ENCODE measurements at places on chromosomes 1 and 21. TPM values are rescaled to one million over a fixed set of nuclear protein-coding genes. Genes with fewer than 3 reads are reported as not detected.

DNA sequence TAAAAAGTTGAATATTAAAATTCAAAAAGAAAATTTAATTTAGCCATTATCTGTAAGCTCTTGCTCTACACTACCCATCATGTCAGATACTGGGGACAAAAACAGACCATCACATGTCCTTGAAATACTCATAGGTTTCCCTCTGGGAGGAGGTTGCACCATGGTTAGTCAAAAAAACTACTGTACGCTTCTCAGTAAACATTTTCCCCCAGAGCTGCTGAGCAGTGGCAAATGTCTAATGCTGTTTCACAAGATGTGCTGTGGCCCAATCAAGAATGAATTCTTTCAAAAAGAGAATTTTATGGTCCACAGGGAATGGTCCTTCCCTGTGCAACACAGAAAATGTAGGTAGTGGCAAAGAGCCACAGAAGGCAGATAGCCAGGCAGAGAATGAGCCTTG, 6.1 kb downstream of the SLC25A24 start:
- H3K27me3 ChIP-seq = no peaks in the 10 kb centered on the region
- DNase-seq = no peak
- no peaks in the 10 kb centered on the region for H3K36me3 ChIP-seq
- H3K27ac ChIP-seq = no peak overlapping the region

Gene SPRR1A
- total RNA-seq = not detected

GRCh38 chr1:206582537-206582936, 29.7 kb downstream of the EIF2D start:
- H3K4me3 ChIP-seq = no peak overlapping the region
- no peaks in the 10 kb centered on the region for H3K27me3 ChIP-seq
- no peak overlapping the region for H3K27ac ChIP-seq
- peaks cover 6% of the 10 kb centered on the region for H3K4me1 ChIP-seq

GRCh38 chr1:92797297-92797696, 12.4 kb upstream of the EVI5 start:
- H3K27ac ChIP-seq = no peak overlapping the region
- no peak for DNase-seq
- no peak overlapping the region for H3K4me3 ChIP-seq
- H3K27me3 ChIP-seq = no peaks in the 10 kb centered on the region
- H3K4me1 ChIP-seq = no peaks in the 10 kb centered on the region

Gene FCRL6
- total RNA-seq = 2.8 TPM

GRCh38 chr1:200873116-200873670, 412 bp downstream of the GPR25 start:
- no peak overlapping the region for H3K27ac ChIP-seq
- peaks cover 7% of the 10 kb centered on the region for H3K4me1 ChIP-seq
- H3K4me3 ChIP-seq = peak overlapping the region; percentile 23
- H3K36me3 ChIP-seq = no peaks in the 10 kb centered on the region
- H3K27me3 ChIP-seq = peaks cover 11% of the 10 kb centered on the region
- DNase-seq = no peak

GRCh38 chr1:116504308-116505156, 66.3 kb downstream of the CD58 start:
- no peak overlapping the region for H3K4me3 ChIP-seq
- peaks cover 3% of the 10 kb centered on the region for H3K4me1 ChIP-seq
- H3K36me3 ChIP-seq = no peaks in the 10 kb centered on the region
- DNase-seq = peak; percentile 62
- H3K27ac ChIP-seq = peak overlapping the region; percentile 37

Gene ERICH3
- 0.29 TPM for total RNA-seq

Gene HMGCS2
- total RNA-seq = 0.16 TPM

DNA sequence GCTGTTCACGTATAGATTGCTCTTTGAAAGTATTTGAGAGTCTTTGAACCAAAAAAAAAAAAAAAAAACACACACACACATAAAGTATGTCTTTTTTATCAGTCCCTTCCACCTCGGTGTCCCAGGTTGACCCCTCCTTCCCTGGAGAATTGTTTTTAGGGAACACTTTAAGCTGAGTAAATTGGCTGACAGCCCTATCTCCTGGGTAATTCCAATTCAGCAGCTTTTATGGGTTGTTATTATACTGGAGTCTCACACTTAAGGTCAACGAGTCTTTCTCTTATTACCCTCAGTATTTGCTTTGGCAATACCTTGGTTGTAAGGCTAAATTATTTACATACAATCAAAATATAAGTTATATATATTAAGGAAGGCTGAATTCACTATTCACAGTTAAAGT, 69.4 kb downstream of the SLC30A10 start:
- no peaks in the 10 kb centered on the region for H3K36me3 ChIP-seq
- no peak for DNase-seq
- H3K27ac ChIP-seq = no peak overlapping the region
- H3K4me3 ChIP-seq = no peak overlapping the region
- no peaks in the 10 kb centered on the region for H3K4me1 ChIP-seq

- no peaks in the 10 kb centered on the region for H3K27me3 ChIP-seq
- no peak within 1 kb of the TSS for H3K4me3 ChIP-seq
- no peaks in the 10 kb centered on the region for H3K36me3 ChIP-seq
- H3K4me1 ChIP-seq = no peaks in the 10 kb centered on the region
- DNase-seq = no peak
- no peak within 1 kb of the TSS for H3K27ac ChIP-seq
Measured at GRCh38 chr1:169733924-169734323, at the start of gene SELE. Gene SELE, minus strand, starts transcription at chr1:169734079. Its CDS starts 467 bp downstream, at chr1:169733612.

- H3K4me3 ChIP-seq = no peak overlapping the region
- no peaks in the 10 kb centered on the region for H3K4me1 ChIP-seq
- H3K36me3 ChIP-seq = no peaks in the 10 kb centered on the region
- no peak overlapping the region for H3K27ac ChIP-seq
Measured at GRCh38 chr1:154386643-154387352, 18.3 kb upstream of the IL6R start.

Gene TRAF3IP3
- 4.6 TPM for total RNA-seq

Gene CAPZB
- 114 TPM for total RNA-seq

Gene C4BPA
- 6.4 TPM for total RNA-seq

- H3K4me1 ChIP-seq = peaks cover 7% of the 10 kb centered on the region
- H3K27me3 ChIP-seq = no peaks in the 10 kb centered on the region
- no peak overlapping the region for H3K27ac ChIP-seq
- no peak for DNase-seq
Measured at GRCh38 chr1:42684139-42684538, 1.9 kb downstream of the YBX1 start.

- H3K4me3 ChIP-seq = no peak overlapping the region
- peaks cover 2% of the 10 kb centered on the region for H3K27me3 ChIP-seq
- no peaks in the 10 kb centered on the region for H3K4me1 ChIP-seq
- DNase-seq = no peak
- no peak overlapping the region for H3K27ac ChIP-seq
Measured at GRCh38 chr21:8992731-8993174, 1528.6 kb upstream of the TPTE start.

GRCh38 chr1:87100271-87100670, 185.8 kb downstream of the HS2ST1 start:
- no peaks in the 10 kb centered on the region for H3K27me3 ChIP-seq
- no peak overlapping the region for H3K4me3 ChIP-seq
- no peak overlapping the region for H3K27ac ChIP-seq
- no peaks in the 10 kb centered on the region for H3K4me1 ChIP-seq
- DNase-seq = no peak
- no peaks in the 10 kb centered on the region for H3K36me3 ChIP-seq

GRCh38 chr21:44892536-44893277, 19.2 kb upstream of the PTTG1IP start:
- H3K4me1 ChIP-seq = no peaks in the 10 kb centered on the region
- no peak overlapping the region for H3K27ac ChIP-seq
- DNase-seq = no peak

- H3K4me1 ChIP-seq = peaks cover 9% of the 10 kb centered on the region
- no peak overlapping the region for H3K27ac ChIP-seq
- H3K4me3 ChIP-seq = no peak overlapping the region
- DNase-seq = no peak
- H3K27me3 ChIP-seq = no peaks in the 10 kb centered on the region
Measured at GRCh38 chr1:168964478-168964877, 142.0 kb upstream of the ATP1B1 start.

DNA sequence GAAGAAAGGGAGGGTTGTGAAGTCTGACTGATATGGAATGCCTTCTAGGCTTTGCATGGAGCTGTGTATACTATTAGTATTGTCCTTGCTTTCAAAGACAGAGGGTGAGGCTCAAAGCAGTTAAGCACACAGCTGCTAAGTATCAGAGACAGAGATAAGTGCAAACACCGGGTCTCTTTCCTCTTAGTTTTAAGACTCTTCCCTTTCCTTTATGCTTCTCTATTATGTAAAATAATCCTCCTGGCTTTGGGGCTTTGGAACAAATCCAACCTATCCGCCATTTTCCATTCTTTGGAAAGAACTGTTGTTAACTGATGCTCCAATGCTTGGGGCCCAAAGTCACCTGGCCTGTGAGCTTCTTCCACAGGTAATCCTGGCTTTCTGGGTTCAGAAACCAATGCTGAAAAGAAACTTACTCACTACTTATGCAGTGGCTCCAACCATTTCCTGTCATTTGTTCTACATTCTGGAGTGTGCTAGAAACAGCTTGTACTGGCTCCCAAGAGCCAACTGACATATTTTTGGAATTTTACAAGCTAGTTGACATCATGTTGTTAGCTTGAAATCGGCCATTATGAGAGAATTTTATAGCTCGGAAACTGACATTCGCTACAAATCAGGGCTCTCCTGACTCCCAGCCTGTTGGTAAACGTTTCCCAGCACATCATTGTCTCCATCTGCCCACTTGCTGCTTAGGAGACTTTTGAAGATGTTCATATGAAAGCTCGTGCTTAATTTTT, 67.5 kb downstream of the DNTTIP2 start:
- H3K36me3 ChIP-seq = no peaks in the 10 kb centered on the region
- H3K4me3 ChIP-seq = no peak overlapping the region
- H3K4me1 ChIP-seq = no peaks in the 10 kb centered on the region
- DNase-seq = no peak

- H3K4me3 ChIP-seq = no peak overlapping the region
- DNase-seq = no peak
- H3K27me3 ChIP-seq = no peaks in the 10 kb centered on the region
- no peaks in the 10 kb centered on the region for H3K36me3 ChIP-seq
Measured at GRCh38 chr1:160865337-160865736, 2.6 kb upstream of the CD244 start.

Gene DISC1
- 12.1 TPM for total RNA-seq

DNA sequence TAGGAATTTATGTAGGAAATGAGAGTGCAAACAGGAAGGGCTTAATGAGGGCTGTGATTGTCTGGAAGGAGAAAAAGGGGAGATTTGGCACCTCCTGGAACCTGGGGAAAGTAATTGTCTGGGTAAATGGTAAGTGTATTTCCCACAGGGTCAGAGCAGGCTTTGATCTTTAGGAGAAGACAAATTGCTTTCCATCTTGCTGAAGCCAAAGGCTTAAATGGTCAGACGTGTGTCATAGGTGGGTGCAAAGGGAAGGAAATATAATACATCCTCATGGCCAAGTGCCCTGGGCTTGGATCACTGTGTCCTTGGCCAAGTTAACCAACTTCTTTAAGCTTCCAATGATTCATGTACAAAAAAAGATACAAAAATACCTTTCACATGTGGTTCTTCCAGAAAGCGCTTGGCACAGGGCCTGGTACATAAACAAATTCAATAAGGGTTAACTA, 1.3 kb upstream of the DUSP23 start:
- no peak for DNase-seq
- no peaks in the 10 kb centered on the region for H3K27me3 ChIP-seq
- H3K36me3 ChIP-seq = no peaks in the 10 kb centered on the region
- peak overlapping the region; percentile 85 for H3K27ac ChIP-seq

- H3K36me3 ChIP-seq = no peaks in the 10 kb centered on the region
- no peak overlapping the region for H3K4me3 ChIP-seq
- no peak for DNase-seq
- H3K27ac ChIP-seq = no peak overlapping the region
- H3K27me3 ChIP-seq = no peaks in the 10 kb centered on the region
Measured at GRCh38 chr1:94143809-94144176, 22.8 kb upstream of the ABCA4 start.

GRCh38 chr1:40802742-40803113, 19.1 kb downstream of the KCNQ4 start:
- no peaks in the 10 kb centered on the region for H3K27me3 ChIP-seq
- DNase-seq = no peak
- H3K4me1 ChIP-seq = peaks cover 5% of the 10 kb centered on the region

GRCh38 chr1:98157524-98158313, 236.9 kb upstream of the DPYD start:
- no peak for DNase-seq
- H3K27ac ChIP-seq = no peak overlapping the region
- H3K27me3 ChIP-seq = no peaks in the 10 kb centered on the region

DNA sequence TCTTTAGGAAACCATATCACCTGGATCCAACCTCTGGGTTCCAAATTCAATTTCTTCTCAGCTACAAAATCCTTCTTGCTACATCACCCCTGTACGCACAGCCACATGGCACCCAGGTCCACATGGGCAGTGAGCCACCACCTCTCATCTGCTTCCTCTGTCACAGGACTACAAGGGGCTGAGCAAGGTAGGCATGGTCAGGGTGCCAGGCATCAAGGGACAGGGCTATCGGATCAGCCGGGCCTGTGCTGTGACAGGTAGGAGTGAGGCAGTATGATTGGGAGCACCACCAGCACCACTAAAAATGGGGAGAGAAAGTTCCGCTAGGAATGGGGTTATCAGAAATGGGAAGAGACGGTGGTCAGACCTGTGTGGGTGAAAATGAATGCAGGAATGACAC, 29.4 kb downstream of the S100A6 start:
- no peak for DNase-seq
- no peaks in the 10 kb centered on the region for H3K36me3 ChIP-seq
- peaks cover 9% of the 10 kb centered on the region for H3K4me1 ChIP-seq
- H3K27me3 ChIP-seq = no peaks in the 10 kb centered on the region

- no peaks in the 10 kb centered on the region for H3K4me1 ChIP-seq
- no peaks in the 10 kb centered on the region for H3K36me3 ChIP-seq
- H3K4me3 ChIP-seq = no peak overlapping the region
- no peaks in the 10 kb centered on the region for H3K27me3 ChIP-seq
- DNase-seq = no peak
Measured at GRCh38 chr1:226946841-226947240, 6.7 kb downstream of the COQ8A start.

- H3K4me1 ChIP-seq = no peaks in the 10 kb centered on the region
- H3K27ac ChIP-seq = no peak overlapping the region
- no peaks in the 10 kb centered on the region for H3K36me3 ChIP-seq
- DNase-seq = no peak
- H3K27me3 ChIP-seq = no peaks in the 10 kb centered on the region
Measured at GRCh38 chr1:18293291-18293690, 185.7 kb downstream of the IGSF21 start.

Gene TOMM20
- 112 TPM for total RNA-seq

Gene TNFRSF1B
- total RNA-seq = 25.0 TPM

Gene KRTAP26-1
- not detected for total RNA-seq
